ENCODE measurements at places on chromosomes 7 and 10.
A peak's percentile ranks its signal among the peaks of the same experiment; 100 is the strongest.

DNA sequence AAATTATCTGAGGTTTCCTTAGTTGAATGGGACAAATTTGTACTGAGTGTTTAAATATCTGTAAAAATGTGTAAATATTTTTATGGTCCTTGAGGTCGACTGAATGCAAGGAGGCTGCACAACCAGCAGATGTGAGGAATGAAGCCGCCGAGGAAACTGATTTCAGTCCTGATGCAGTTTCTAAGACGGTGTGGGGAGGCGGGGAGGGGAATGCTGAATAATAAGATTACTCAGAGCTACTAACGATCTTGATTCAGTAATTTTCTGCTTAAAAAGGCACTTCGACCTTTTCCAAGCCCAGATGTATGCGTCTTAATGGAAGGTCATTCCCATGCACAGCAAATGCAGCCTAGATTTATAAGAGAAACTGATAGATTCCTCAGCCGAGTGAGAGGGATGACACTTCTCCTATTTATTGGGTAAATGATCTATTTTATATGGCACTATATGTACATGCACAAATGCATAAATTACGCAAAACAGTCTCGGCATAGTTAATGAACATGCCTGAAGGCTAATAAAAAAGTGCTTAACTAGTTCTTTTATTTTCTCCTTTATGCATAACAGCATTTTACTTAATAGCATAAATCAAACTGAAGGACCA, 167.6 kb upstream of the PITRM1 start:
- no peak for DNase-seq

DNA sequence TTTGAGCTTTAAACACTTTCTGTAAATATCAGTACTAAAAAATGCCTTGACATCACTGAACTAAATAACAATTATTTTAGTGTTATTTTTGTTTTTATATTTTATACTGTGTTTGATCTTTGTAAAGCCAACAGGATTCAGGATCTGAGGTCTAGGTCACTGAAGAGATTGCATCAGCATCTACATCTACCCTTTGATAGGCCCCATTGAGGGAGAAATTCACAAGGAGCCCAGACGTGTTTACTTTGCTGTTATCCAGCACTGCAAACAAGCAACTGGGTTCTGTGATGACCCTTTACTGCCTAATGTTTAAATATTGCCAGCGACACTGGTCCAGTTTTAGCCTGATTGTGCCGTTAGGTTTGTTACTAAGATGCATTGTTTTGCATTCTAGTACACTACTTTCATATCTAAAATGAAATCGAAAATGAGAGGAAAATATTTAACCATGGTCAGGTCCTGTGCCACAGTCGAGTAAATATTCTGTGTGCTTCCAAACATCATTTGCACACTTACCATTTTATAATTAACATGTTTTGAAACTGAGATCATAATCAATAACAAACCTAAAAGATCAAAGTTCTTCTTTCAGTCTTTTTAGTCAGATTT, 48.7 kb downstream of the SP8 start:
- DNase-seq, result no peak

- DNase-seq, result no peak
Observed at GRCh38 chr10:93992400-93993030, 1.2 kb upstream of the PLCE1 start.

- DNase-seq, result no peak
Observed at GRCh38 chr10:25036381-25036780, 20.0 kb downstream of the THNSL1 start.

DNA sequence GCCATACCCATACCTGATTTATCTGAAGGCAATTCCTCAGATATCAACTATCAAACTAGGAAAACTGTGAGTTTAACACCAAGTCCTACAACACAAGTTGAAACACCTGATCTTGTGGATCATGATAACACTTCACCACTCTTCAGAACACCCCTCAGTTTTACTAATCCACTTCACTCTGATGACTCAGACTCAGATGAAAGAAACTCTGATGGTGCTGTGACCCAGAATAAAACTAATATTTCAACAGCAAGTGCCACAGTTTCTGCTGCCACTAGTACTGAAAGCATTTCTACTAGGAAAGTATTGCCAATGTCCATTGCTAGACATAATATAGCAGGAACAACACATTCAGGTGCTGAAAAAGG, 69.0 kb upstream of the RSBN1L start:
- no peak for DNase-seq

DNA sequence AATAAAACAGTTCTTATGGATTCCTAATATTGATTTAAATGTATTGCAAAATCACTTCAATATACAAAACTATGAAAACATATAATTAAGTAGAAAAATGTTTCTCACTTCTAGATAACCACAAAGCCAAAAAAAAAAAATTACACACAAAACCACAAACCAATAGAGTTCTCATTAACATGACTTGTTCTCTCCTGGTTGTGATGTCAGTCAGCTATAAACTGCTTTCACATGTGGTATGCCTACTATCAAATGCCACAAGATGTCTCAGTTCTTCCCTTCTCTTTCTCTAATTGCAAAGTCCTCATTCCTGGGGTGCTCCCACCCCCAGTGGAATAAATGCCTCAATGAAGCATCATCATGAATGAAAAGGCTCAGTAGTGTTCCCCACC, 16.6 kb downstream of the GNAI1 start:
- DNase-seq, result no peak

- no peak for DNase-seq
Observed at GRCh38 chr7:106463851-106464611, 179.2 kb upstream of the NAMPT start.

DNA sequence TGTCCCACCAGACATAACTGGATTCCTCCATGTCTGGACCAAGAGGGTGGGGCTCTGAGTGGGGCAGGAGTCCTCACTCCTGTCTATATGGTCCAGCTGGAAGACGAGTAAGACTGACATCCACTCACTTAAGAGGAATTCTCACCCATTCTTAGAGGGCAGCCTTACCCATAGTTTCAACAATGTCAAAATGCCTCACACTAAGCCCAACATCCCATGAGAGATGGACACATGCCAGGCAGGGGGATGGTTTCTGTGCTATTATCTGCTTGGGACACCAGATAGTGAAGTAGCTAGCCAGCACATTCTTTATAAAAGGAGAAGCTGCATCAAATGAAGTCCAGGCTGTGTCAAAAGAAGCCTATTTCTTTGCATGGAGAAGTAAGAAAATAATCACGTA, 4.7 kb upstream of the LANCL2 start:
- DNase-seq, result no peak

DNA sequence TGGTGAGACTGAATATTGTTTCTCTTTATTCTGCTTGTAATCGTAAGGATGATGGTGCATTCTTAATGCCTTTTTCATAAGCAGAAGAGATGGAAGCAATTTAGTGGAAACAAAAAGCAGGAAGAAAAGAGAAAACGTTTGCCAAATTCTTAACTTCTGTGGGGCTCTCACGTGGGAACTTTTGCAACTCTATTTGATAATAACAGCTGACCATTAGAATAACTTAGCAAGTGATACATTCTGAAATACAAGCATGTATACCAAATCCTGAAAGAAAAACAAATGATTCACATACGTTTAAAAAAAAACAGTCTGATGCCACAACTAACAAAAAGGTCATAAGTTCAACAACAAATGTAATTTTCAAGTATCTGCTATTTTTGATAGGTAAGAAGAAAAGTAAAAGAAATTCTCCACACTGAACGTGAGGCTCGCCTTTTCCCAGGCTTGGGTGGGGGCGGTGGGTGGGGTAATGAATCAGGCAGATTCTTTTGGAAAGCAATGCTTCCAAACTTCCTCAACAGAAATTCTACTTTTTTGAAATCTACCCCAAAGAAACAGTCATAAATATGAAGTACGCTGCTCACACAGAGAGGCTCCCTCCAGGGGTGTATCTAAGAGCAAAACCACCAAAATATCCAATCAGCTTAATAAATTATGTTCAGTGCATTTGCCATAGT, 446.2 kb upstream of the MGMT start:
- DNase-seq, result no peak

DNA sequence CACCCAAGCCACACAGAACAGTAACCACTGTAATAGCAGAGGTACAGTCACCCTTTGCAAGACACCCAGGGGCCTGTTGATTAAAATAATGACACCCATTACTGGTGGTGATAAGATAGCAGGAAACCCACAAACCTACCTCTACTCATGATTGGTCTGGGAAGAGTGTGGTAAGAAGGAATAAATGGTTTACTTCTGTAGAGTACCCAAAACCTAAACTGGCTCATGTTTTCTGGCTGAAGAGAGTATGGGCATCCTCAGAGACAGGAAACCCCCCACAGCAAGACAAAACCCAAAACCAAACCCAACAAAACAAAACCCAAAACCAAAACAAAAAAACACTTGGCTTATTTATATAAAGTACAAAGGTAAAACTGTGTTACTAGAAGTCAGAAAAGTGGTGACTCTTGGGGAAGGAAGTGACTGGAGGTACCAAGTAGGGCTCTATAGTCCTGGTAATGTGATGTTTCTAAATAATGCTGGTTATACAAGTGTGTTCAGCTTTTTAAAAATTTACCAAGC, 15.5 kb upstream of the DNAJB12 start:
- peak; percentile 75 for DNase-seq

DNA sequence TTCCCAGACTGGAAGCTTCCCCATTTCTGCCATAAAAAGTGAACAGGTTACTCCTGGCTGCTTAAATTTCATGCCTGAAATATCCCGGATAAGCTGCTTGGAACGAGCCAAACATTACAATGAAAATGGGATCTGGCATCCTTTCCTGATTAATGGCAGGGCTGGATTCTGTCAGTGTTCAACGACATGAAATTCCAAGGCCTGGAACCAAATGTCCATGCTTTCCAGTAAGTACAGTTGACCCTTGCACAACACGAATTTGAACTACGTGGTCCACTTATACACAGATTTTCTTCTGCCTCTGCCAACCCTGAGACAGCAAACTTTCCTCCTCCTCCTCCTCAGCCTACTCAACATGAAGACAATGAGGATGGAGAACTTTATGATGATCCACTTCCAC, 65.4 kb downstream of the SGMS1 start:
- DNase-seq, result no peak

DNA sequence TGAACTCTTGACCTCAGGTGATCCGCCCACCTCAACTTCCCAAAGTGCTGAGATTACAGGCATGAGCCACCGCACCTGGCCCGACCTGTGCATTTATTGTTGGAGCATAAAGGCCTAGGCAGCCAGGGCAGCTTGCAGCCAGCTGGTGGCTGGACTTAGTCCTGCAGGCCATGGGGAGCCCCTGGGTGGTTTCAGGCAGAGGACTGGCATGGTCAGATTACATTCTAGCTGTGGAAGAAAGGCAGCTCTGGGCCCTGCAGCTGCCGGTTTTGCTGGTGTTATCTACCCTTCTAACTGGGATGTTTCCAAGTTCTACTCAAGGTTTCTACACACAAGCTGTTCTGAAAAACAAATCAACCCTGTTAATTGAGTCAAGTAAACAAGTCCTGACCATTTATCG, 22.7 kb upstream of the MKRN1 start:
- DNase-seq, result no peak

DNA sequence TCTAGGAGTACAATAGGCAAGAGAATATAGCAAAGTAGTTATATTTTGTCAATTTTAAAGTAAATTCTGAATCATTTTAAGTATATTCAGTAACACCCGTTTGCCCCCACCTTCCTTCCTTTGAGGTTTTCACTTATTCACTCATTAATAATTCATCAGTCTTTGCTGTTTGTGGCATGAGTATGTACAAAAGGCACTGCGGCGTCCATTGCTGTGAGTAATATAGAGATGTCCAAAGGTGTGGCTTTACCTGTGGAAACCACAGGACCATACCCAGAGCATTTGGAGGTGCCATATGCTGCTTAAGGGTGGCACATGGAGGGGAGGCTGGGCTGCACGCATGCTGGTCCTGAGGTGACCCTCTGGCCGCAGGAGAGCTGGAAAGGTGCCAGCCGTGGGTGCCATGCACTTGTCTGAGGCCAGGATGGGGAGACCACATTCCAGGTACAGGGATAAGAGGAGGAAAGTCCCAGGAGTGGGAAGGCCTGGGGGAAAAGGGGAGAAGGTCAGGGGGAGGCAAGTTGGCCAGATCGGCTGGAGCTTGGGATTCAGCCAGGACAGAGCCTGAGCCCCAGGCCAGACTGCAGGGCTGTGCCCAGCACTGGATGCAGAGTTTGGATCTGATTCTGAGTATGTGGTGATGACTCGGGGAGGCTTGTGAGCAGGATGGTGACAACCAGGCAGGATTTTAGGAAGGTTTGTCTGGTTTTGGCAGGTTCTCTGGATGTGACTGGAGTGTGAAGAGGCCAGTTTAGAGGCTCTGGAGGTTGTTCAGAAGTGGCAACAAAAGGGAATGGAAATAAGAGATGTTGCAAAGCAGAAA, 223.4 kb downstream of the MGMT start:
- no peak for DNase-seq

DNA sequence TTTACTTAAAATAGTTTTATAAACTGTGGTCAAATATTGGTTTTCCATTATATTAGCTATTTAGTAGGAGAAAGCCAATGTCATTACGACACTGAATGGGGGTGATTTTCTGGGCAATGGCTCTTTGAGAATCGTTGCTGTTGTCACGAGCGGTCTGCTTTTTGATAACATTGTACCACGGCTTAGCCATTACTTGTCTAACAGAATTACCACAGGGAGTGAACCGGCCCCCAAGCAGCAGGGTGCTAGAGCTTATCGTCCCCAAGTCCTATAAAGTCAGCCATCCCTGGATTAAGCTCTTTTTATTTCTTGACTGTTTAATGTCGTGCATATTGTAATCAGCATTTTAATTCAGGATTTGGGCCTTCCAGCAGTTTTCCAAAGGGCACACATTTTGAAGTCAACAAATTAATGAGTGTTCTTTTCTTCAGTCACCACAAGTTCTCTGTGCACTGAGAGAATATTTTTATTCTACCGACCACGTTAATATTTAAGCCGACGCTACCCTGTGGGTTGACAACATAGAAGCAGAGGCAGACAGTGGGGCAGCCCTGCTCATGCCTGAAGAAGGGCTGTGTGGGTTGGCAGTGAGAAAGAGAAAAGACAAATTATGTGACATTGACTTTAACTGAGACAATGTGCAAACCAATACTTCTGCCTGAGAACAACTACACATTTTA, 125.8 kb downstream of the ICA1 start:
- no peak for DNase-seq

DNA sequence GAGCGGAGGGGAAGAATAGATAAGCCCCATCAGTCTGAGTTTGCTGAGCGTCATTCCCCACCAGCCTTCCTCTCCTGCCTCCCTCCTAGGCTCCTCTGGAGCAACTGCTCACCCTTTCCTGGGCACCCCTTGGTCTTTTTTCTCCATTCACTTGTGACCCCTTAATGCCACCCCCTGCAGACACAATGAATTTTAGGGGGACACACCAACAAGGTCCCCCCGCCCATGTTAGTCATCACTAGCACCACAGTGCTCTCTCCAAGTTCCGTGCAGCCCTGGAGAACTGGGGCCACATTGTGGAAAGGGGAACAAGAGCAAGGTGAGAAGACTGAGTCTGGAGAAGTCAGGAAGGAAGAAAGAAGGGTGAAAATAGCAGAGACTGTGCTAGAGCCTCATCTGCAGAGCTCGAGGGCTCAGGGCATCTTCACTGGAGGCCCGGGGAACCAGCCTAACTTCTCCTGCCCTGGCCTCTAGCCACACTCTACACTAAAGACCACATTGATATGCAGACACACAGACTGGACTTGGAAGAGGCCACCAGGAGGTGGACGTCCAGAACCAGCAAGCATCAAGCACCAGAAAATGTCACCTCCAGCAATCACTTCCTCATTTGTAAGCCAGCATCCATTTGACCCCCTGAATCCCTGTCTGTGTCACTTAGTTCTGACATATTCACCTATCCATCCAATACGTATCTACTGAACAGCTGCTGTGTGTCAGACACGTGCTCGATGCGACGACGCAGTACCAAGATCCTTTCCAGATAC, 17.5 kb downstream of the RGR start:
- DNase-seq, result no peak

- no peak for DNase-seq
Observed at GRCh38 chr10:76559892-76560220, 1077.8 kb downstream of the KCNMA1 start.

- no peak for DNase-seq
Observed at GRCh38 chr10:75994357-75995040, 563.1 kb downstream of the LRMDA start.
